Bone marrow (tissue), 2 donors: ENCODE measurements at places on chromosomes 16 and 17.

DNA sequence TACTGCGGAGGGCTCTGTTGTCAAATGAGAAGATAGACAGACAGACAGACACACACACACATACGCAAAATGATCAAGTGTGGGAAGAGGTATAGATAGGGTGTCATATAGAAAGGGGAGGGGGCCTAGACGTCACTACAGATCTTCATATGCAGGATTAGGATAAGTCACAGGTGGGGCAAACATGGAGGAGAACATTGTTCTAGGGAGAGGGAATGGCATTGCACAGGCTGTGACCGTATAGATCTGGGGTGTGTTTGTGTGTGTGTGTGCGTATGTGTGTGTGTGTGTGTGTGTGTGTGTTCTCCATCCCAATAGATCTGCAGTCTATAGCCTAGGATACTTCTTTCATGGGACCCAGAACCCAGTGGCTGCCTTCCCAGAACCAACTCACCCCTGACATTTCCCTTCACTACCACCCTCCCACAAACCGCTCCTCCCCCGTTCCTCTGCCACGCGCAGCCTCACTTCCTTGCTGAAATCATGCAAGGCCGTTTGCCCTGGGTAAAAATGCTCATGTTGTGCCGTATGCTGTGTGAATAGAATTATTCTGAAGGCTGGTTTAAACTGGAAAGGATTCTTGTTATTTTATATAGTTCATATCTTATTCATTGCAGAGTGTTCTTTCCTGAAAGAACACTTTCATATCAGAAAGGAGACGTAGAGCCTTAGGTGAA is 50.5 kb upstream of the CCL1 start:
- peak; percentile 43 for DNase-seq

- DNase-seq = no peak
Measured at GRCh38 chr16:49472598-49472997, 99.0 kb downstream of the C16orf78 start.

DNA sequence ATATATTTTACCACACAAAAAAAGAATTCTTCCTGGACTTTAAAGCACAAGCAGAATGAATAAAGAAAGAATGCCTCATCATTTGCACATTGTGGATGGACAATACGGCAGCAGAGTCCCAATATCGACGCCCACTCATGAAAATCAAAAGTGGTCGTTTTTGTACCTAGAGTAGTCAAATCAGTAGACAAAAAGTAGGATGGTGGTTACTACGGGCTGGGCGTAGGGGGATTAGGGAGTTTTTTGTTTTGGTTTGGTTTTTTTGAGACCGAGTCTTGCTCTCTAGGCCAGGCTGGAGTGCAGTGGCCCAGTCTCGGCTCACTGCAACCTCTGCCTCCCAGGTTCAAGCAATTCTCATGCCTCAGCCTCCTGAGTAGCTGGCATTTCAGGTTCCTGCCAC is 8.6 kb upstream of the CENPV start:
- no peak for DNase-seq

- DNase-seq = no peak
Measured at GRCh38 chr17:1511290-1511689, 5.1 kb downstream of the INPP5K start.

GRCh38 chr17:42282478-42283080 is 5.7 kb upstream of the STAT5A start:
- DNase-seq = no peak

DNA sequence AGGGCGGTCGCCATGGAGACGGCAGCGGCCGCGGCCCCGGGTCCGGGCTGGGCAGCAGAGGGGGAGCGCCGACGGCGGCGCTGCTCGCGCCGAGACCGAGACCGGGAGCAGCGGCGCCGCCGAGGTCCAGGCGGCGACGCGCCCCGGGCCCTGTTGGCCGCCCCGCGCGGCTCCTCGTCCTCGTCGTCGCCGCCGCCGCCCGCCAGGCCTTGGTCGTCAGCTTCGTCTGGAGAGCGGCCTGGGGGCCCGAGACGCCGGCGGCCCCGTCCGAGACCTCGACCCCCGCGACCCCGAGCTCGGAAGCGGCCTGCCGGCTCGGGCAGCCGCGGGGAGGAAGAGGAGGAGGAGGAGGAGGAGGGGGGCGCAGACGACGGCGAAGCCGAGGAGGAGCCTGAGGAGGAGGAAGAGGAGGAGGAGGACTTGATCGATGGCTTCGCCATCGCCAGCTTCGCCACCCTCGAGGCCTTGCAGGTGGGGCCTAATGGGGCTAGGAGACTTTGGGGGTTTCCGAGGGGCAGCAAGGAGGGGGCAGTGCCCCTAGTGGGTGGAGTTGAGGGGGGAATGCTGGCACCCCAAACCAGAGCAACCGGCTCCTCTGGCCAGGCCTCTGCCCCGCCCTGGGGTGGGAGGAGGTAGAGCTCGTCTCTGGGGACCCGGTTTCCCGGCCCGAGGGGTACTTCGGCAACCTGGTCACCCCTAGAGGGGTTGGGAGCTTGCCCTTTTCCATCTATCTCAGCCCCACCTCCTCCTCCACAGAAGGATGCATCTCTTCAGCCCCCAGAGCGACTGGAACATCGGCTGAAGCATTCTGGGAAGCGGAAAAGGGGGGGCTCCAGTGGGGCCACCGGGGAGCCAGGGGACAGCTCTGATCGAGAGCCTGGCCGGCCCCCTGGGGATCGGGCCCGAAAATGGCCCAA is 1.5 kb downstream of the FBRS start:
- DNase-seq = no peak

DNA sequence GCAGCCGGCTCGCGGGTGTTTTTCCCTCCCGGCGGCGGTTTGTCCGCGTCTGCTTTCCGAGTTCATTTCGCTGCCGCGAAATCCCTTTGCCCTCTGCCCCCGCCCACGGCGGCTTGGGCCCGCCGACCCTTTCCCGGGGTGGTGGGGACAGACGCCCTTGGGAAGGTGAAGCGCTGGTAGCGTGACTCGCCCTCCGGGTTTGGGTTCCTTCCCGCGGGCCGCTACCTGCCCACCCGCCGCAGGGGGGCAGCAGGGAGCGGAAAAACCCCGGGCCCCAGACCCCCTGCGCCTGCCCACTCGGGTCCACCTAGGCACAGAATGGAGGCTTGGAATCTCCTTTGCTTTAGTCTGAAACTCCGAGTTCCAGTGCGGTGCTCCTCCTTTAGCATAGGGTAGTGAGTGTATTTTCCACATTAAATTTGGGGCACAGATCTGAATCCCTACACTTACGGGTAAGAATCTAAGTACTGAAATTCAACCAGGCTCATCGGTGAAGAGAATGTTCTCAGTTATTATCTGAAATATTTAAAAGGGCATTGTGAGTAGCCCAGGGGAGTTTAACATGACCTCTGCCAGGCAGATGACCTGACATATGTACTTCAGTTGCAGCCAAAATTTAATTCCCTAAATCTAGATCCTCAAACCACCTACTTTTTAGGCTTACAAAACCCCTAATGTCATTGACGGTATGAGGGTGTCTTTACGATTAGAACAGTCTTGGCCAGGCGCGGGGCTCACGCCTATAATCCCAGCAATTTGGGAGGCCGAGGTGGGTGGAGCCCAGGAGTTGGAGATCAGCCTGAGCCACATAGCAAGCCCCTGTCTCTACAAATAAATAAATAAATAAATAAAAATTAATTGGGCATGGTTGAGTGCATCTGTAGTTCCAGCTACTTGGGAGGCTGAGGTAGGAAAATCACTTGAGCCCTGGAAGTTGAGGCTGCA is 1.0 kb downstream of the NME2 start:
- peak; percentile 19 for DNase-seq

- DNase-seq = no peak
Measured at GRCh38 chr16:84891149-84891795, 71.5 kb downstream of the CRISPLD2 start.

DNA sequence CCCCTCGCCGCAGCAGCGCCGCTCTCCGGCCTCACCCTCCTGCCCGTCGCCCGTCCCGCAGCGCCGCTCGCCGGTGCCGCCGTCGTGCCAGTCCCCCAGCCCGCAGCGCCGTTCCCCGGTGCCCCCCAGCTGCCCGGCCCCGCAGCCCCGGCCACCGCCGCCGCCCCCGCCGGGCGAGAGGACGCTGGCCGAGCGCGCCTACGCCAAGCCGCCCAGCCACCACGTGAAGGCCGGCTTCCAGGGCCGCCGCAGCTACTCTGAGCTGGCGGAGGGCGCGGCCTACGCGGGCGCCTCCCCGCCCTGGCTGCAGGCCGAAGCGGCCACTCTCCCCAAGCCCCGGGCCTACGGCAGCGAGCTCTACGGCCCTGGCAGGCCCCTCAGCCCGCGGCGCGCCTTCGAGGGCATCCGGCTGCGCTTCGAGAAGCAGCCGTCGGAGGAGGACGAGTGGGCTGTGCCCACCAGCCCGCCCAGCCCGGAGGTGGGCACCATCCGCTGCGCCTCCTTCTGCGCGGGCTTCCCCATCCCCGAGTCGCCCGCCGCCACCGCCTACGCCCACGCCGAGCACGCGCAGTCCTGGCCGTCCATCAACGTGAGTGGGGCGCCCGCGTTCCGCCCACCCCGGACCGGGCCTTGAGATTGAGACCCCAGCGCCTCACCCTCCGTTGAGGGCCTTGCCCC is 15.0 kb downstream of the TBKBP1 start:
- no peak for DNase-seq

DNA sequence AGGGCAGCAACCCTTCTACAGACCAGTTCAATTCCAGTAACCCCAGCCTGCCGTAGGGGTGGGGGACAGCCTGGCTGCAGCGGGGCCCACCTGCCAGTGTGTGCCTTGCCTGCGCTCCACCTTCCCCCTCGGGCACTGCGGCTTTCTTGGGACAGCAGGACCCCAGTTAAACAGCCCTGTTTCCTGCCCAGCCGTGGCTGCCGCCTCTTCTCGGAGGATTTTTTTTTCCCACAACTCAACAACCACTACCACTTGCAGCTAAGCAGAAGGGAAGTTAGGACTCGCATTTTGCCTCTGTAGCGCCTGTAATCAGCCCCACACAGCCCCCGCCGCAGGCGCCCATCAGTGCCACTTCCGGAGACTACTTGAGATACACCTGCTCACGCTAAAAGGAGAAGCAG is 76.1 kb downstream of the RAI1 start:
- DNase-seq = peak; percentile 75

DNA sequence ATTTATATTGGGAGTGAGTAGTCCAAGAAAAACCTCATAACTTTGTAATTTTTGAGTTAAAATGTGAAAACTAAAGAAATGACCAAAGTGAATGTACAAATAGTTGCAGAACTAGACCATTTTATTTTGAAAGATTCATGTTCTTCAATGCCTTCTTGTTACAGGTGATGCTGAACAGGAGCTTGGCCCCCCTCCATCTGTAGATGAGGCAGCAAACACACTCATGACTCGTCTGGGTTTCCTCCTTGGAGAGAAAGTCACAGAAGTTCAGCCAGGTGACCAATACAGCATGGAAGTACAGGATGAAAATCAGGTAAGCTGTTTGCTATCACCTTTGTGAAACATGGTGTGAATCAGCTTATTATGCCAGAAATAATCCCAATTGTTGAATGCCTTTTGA is 227.8 kb downstream of the TANC2 start:
- DNase-seq = no peak

DNA sequence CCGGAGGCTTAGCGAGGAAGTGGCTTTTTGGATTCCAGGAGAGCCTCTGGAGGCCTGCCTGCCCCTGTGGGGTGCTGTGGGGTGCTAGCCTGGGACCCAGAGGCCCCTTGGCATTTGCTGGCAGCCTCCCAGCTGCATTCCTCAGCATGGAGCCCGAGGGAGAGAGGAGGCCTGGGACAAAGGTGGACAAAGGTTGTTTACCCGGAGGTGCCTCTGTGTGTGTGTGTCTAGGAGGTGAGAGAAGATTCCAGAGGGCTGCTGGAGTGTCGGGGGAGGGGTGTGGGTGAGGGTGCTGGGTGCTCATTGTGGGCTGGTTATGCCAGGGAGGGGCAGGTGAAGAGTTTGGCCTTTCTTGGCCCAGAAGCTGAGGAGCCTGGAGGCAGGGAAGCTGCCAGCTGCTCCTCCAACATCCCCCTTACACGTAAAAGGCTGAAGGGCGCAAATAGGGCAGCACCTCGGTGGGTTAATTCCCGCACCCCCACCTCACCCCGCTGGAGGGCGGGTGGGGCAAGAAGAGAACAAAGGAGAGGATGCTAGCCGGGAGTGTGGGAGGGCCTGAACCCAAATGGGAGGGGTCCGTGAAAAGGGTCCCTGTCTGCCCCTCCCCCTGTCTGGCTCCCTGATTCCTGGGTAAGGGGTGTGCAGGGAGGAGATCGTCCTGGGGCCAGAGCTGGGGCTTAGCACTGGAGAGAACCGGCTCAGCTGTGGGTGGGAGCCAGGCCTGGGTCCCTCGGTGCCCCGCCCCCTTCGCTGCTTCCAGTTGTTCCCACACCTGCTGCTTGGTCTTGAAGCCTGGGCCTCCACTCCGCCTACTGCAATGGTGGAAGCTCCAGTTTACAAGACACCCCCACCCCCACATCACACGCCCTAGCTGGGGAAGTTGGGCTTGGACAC is 9.9 kb downstream of the HEXIM2 start:
- no peak for DNase-seq

GRCh38 chr17:64273006-64273405 is 9.9 kb upstream of the TEX2 start:
- DNase-seq = peak; percentile 52

GRCh38 chr17:9021992-9022572 is 772 bp downstream of the NTN1 start:
- DNase-seq = no peak

GRCh38 chr16:86799367-86799766 is 221.0 kb downstream of the FOXL1 start:
- DNase-seq = no peak

DNA sequence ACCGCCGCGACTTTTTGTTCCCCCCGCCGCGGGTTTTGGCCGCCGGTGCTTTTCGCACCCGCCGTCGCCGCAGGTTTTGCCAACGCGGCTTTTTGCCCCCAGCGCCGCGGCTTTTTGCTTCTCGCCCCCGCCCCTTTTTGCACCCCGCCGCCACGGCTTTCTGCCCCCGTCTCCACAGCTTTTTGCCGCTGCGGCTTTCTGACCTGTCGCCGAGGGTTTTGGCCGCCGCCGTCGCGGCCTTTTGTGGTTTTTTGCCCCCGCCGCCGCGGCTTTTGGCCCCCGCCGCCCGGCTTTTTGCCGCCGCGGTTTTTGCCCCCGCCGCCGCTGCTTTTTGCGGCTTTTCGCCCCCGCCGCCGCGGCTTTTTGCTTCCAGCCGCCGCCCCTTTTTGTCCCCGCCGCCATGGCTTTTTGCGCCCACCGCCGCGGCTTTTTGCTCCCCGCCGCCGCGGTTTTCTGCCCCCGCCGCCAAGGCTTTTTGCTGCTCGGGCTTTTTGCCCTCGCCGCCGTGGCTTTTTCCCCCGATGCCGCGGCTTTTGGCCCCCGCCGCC is 151.1 kb downstream of the KCNJ18 start:
- no peak for DNase-seq

- no peak for DNase-seq
Measured at GRCh38 chr16:54817940-54818574, 112.6 kb upstream of the IRX5 start.

- DNase-seq = no peak
Measured at GRCh38 chr16:25633549-25633948, 58.2 kb upstream of the HS3ST4 start.

DNA sequence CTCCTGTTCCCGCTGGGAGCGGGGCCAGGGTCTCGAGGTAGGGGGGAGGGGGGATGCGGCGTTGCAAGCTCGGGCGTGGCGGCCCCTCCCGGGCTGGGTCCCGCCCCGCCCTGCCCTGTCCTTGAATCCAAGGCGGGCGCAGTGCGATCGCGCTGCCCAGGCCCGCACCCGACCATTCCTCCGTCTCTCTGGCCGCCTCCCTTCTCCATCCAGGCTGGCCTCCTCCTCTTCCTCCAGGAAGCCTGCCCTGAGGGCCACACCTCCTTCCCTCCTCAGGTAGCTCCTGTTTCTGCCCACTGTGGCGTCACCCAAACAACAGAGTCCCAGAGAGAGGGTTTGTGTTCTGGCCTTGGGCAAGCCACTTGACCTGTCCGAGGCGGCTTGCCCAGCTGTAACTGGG is 43.0 kb upstream of the TAC4 start:
- DNase-seq = no peak

GRCh38 chr17:67577429-67578141 is 140.2 kb upstream of the NOL11 start:
- DNase-seq = no peak

GRCh38 chr17:58666858-58667267 is 25.0 kb downstream of the TEX14 start:
- no peak for DNase-seq
